ENCODE measurements at places on chromosomes 1 and 21. TPM values are rescaled to one million over a fixed set of nuclear protein-coding genes. Genes with fewer than 3 reads are reported as not detected.
A peak's percentile ranks its signal among the peaks of the same experiment; 100 is the strongest.

DNA sequence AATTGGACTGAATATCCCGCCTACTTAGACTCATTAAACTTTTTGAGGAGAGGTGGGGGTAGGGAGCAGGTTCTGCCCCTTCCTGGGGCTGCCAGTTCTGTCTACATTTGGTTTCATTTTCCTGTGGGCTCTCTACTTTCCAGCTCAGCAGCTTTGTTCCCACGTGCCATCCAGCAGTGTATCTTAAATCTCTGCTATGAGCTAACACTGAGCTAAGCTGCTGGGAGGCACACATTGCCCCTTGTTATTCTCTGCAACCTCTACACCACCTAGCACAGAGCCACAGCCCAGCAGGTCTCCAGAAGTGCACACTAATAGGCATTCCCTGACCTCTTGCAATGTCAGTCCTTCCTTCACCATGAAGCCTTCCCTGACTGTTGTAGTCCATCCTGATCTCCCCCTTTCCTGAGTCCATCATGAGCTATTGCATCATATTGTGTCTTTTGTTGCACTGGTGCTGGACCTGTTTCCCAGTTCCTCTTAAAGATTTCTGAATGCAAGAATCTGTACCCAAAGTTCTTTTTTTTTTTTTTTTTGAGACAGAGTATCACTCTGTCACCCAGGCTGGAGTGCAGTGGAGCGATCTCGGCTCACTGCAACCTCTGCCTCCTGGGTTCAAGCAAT, 28.7 kb upstream of the NRDC start:
- DNase-seq: no peak

GRCh38 chr1:235599536-235599935, 50.0 kb downstream of the GNG4 start:
- DNase-seq: no peak

GRCh38 chr1:235516862-235517446, 12.7 kb upstream of the B3GALNT2 start:
- no peak for DNase-seq

DNA sequence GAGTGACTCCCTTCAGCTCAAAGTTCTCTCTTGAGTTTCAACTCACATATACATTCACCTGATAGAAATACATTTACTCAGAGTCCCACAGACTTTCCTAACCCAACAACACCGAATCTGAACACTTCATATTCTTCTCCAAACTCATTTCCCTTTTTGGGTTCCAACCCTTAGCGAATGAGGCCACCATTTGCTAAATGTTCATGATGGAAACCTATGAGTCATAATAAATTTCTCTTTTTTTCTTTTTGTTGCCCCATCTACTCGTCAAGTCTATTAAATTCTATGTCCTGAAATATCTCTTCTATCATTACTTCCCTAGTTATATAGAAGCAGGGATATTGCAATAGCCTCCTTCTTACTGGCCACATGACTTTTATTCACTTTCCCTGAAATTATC, 100.1 kb downstream of the HLX start:
- no peak for DNase-seq

GRCh38 chr21:15063814-15064575, 805 bp downstream of the NRIP1 start:
- peak; percentile 45 for DNase-seq

DNA sequence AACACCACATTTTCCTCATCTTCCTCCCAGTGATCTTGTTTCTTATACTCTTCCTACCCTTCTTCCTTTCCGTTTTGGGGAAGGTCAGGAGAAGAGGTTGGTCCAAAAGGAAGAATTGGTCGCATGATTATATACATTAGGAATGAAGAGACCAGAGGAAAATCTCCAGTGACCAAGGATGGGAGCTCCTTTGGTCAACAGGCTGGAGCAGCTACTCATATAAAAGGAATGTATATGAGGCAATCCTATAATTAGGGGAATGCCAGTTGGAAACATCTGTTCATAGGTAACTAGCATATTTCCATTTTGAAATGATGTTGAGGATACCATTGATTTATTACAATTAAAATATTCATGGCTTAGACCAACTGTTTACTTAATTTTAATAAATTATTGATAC, 114.5 kb downstream of the LRRC40 start:
- no peak for DNase-seq

GRCh38 chr1:151199873-151200581, 1.7 kb downstream of the PIP5K1A start:
- DNase-seq: peak; percentile 34

Gene EXOC8
- 24.6 TPM for total RNA-seq

GRCh38 chr1:43509007-43509739, 21.5 kb upstream of the PTPRF start:
- DNase-seq: no peak

Gene RABIF
- 14.3 TPM for total RNA-seq

- no peak for DNase-seq
These were observed 90.4 kb downstream of the ADAMTS1 start for GRCh38 chr21:26754853-26755252.

Gene NR1I3
- not detected for total RNA-seq

DNA sequence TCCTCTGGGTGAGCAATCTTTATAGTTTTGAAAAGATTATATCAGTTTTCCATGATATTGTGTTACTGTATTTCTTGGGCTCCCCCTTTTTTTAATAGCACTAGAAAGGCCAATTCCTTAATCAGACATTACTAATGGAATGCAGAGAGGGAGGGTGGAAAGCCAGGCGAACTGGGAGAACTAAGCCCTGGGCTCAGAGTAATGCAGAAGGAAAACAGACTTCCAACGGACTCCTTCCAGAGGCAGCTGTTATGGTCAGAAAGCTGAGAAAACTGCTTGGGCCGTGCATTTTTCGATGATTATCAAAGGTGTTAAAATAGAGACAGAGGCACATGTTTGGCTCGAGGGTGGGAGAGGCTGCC, 206.3 kb downstream of the FOXD2 start:
- DNase-seq: no peak

DNA sequence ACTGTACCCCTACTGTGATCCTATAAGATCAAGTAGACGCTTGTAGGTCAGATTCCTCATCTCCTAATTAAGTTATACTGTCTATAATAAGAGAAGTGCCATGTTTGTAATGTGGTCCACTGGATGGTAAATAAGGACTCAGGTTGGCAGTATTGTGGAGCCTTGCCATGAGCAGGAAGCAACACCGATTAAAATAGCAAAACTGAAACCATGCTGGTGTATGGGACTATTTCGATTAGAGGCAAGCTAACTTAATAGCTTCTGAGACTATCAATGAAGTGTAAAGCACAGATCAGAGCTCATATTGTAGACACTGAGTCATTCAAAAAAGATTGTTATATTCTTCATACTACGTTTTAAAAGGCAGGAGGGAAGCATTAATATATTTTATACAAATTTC, 348.8 kb downstream of the HHAT start:
- DNase-seq: no peak

GRCh38 chr1:109508873-109509175, 703 bp downstream of the AMIGO1 start:
- DNase-seq: no peak

Gene USP24
- total RNA-seq: 52.0 TPM

GRCh38 chr1:19066248-19066873, 109.9 kb upstream of the IFFO2 start:
- peak; percentile 21 for DNase-seq

Gene PTPN14
- 57.1 TPM for total RNA-seq
